ENCODE measurements at places on chromosomes 7 and 10.

- DNase-seq: no peak
Measured at GRCh38 chr10:128058750-128059134, 67.5 kb downstream of the MKI67 start.

- no peak for DNase-seq
Measured at GRCh38 chr10:6411436-6411835, 168.6 kb downstream of the PRKCQ start.

- no peak for DNase-seq
Measured at GRCh38 chr7:101119876-101120275, 7.0 kb upstream of the SERPINE1 start.

DNA sequence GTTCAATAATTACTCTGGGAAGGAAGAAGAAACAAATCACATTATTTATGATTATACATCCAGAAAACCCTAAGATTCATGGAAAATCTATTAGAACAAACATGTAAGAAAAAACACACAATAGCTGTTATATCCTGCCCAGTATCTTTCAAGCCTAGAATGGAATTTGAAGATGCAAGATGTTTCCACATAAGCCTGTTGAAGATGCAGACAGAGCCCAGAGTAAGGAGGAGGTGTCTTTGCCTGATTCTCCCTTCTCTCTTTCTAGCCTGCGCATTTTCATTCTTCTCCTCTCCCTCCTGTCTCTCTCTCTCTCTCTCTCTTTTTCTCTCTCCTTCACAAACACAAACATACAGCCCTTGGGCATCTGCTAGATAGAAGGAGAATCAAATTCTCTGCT is 170.1 kb upstream of the INHBA start:
- no peak for DNase-seq

GRCh38 chr10:35822316-35822715 is 180.2 kb upstream of the FZD8 start:
- DNase-seq: no peak

All from central memory CD8-positive, alpha-beta T cell (primary cell).